AG08396 (cell line): ENCODE measurements at places on chromosomes 7 and 10.

DNA sequence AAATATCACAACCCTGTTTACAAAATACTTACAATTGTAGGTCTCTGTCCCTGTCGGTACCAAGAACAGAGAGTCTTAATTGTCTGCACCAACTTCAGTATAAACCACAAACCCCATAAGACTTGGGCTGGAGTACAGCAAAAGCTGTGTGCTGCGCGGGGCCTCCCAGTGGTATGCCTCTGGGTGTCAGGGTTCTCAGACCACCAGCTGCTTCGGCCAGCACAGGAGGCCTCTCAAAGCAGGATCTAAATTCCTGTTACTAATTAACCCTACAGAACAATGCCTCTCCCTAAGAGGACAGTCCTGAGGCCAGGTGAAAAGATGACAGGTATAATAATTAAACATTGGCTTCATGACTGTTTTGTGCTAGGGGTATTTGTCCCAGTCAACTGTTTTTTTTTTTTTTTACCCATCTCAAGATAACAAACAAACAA is 957 bp upstream of the SVIL start:
- no peak for DNase-seq

- no peak for DNase-seq
Observed at GRCh38 chr10:10270126-10271050, 747.3 kb upstream of the CELF2 start.

DNA sequence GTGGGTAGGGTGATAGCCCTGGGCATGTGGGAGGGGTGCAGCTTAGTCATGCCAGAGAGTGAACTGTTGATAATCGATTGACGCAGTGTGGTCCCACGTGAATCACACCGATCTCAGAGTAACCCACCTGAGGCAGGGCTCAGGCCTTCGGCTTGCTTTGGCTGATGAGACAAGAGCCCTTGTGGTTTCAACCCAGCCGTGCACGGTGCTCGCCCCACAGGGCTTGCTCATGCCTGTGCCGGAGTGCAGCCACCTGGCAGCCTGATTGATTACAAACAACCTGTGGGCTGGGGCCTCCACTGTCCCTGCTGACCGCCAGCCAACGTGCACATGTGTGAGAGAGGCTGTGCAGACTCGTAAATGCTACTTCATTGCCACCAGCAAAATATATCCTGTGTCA is 144.9 kb upstream of the ADARB2 start:
- no peak for DNase-seq

DNA sequence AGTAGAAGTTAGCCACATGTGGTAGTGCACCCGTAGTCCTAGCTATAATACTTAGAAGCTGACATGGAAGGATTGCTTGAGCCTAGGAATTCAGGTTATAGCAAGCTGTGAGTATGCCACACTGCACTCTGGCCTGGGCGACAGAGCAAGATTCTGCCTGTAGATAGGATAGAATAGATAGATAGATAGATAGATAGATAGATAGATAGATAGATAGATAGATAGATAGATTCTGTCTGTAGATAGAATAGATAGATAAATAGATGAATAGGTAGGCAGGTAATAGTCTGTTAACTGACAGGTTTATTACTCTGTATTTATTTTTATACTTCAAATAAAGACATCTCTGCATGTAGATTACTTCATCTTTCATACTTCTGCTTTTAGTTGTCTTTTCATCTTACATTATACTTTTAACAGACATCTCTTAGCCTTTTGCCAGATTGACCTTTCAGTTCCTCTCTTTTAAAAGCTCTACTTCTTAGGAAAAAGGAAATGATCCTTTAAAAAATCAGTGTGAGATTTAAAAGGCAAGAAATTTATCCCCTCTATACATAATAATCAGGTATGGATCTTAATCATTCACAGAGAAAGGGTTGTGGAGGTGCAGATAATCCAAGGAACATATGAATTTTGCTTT is 31.8 kb downstream of the CCAR1 start:
- DNase-seq: no peak

DNA sequence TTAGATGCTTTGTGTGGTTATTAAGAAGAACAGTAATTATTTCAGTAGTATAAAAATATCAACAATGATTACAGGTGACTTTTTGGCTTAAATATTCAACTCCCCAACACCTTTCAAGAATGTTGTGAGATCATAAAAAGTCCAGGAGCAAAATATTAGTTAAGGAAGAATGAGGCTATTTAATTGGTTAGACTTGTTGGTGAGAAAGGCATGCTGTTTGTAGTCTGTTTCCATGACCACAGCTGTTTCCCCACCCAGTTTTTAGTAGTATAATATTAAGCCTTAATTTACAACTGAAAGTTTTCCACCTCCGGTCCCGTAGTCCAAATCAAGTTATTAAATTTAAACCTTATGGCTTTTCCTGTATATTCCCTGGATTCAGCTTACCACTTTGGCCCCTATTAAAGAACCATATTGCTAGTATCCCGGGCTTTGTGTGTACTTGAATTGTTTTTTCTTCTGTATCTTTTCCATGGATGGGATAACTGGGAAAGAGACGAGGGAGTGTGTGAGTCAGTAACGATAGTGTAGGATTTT is 133.3 kb downstream of the CELF2 start:
- no peak for DNase-seq

DNA sequence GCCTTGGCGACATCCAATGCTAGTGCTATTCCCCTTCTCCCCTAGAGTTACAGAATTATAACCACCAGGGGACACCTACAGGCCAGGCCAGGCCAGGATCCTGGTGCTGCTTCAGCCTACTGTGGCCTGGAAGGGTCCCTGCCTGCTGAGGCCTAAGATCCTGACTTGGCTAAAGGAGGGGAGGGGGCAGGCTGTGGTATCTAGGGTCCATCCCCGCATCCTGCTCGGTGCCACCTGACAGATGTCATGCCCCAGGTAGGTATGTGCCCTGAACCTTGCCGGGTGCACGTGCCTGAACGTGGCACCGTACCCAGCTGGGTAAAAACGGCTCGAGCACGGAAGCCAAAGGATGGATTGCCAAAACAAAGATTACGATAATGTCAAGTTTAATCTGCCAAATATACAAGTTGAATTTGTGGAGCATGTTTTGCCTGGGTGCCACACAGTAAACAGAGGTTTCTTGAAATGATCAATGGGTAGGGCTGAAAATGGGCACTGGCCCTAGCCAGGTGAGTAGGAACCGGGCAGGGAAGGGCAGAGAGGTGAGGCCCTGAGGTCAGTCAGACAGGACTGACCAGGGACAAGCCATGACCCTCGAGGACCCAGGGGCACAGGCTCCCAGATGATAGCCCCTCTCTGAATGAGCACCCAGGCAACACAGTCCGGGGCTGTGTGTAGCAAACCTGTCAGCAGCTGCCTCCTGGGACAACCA is 12.6 kb downstream of the PDAP1 start:
- no peak for DNase-seq
